ENCODE measurements at places on chromosomes 7 and 10.

DNA sequence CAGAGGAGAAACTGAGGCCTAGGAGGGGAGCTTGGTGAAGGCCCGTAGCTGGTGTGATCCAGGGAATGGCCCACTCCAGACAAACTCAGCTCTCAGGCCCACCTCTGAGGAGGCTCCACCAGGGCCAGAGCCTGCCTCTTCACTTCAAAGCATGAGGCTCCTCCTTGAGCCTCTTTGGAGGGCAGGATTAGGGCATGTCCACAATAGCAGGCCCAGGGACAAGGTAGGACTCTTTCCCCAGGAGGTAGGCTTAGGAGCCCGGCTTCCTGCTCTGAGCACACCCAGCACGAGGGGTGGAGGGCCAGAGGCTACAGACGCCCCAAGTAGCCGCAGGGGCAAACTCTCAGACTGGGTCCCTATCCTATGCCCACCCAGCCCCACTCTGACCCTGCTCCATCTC lies 164.6 kb upstream of the ZMIZ1 start:
- DNase-seq: no peak

GRCh38 chr7:29131678-29132077 lies 14.7 kb downstream of the CPVL start:
- no peak for DNase-seq

- no peak for DNase-seq
Observed at GRCh38 chr10:131496351-131497052, 185.0 kb upstream of the TCERG1L start.

DNA sequence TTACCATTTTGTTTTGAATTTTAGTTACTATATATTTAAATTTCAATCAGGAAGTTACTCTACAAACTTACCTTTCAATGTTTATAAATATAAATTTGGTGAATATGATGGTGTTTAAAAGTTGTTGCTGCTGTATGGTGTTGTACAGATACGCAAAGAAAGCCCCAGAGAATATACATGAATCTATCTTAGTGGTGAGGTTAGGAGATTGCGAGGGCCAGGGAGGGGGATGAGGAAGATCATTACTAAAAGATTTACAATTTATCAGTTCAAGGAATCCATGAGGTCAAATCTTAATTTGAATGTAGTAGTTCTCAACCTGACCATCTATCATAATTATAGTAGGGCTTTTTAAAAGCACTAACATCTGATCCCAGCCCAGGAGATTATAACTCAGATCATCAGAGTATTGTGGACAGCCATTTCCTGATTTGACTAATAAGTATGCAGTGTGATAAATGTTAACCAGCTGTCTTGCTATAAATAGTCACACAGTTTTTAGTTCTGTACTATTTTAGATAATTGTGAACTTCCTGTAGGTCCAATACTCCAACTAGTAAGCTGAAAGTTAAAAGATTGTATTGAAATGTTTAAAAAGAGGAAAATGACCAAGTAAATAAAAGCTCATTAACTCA lies 23.6 kb downstream of the FAM3C start:
- no peak for DNase-seq

GRCh38 chr10:69232252-69232651 lies 12.1 kb downstream of the HKDC1 start:
- no peak for DNase-seq

DNA sequence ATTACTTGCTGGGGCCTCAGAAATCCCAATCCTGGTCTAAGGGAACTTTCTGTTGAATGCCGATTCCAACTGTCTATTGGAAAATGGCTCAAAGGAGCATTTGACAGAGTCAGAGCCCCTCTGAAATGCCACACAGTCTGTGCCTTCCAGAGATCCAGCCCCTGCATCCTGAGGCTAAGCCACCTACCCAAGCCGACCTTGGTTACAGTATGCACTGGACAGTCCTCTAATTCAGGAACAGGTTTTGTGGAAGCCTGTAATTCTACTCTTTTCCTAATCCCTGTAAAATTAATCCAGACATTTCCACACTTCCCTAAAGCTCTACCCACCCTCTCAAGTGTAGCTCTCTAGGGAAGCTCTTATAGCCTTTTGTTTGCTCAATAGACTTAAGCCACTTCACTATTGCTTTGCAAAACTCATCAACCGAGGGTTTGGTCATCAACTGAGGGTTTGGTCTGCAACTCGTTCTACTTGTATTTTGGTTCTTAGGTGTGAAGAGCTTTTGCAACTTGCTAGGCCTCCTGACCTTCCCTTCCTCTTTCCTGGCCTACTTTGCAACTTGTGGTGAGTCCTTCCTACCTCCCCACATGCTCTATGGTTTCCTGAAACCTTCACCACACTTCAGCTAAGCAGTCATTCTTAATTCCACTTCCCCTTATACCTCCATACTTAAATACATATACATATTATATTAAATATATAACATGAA lies 364.8 kb downstream of the SFMBT2 start:
- no peak for DNase-seq

- no peak for DNase-seq
Observed at GRCh38 chr7:20399521-20399920, 68.8 kb downstream of the ITGB8 start.

GRCh38 chr7:22588351-22588750 lies 88.4 kb upstream of the STEAP1B start:
- no peak for DNase-seq

DNA sequence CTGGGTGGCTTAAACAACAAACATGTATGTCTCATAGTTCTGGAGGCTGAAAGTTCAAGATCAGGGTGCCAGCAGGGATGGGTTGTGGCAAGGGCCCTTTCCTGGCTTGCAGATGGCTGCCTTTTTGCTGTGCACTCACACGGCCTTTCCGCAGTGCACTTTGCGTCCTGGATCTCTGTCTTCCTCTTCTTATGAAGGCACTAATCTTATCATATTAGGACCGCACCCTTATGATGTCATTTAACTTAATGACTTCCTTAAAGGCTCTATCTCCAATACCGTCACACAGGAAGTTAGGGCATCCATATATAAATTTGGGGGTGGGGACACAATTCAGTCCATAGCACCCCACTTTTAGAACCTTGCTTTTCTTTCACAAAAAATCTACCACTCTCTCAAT lies 255.2 kb downstream of the SNX13 start:
- no peak for DNase-seq

DNA sequence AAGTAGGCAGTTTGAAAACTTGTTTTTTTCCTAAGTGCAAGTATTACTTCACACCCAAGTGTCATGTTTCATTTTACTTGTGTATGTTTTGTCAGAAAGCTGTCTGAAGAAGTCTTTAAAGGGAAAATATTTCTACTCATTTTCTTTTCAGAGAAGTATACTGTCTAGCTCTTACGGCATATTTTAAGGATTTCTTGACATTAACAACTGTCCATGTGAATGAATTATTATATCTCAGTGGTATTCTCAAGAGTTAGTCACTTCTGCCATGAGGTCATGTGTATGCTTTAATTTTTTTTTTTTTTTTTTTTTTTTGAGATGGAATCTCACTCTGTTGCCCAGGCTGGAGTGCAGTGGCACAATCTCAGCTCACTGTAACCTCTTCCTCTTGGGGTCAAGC lies 229.5 kb downstream of the BICC1 start:
- DNase-seq: no peak

DNA sequence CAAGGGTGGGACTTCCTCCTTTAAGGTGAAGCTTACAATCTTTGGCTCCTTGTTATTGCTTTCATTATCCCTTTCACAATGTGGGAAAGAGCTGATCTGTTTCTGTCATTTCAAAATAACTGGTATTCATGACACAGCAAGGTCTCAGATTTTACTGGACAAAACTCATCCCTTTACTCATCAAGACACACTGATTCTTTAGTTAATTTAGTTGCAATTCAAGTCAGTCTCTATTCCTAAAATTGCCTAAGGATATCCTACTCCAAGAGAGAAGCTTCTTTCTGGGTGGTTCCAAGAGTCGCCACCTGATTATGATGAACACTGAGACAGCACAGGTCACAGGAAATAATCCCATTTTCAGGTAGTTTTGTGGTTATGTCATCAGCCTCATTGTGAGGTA lies 5.8 kb upstream of the PNLIPRP3 start:
- DNase-seq: no peak

- no peak for DNase-seq
Observed at GRCh38 chr7:76011442-76011861, 17.1 kb upstream of the TMEM120A start.

DNA sequence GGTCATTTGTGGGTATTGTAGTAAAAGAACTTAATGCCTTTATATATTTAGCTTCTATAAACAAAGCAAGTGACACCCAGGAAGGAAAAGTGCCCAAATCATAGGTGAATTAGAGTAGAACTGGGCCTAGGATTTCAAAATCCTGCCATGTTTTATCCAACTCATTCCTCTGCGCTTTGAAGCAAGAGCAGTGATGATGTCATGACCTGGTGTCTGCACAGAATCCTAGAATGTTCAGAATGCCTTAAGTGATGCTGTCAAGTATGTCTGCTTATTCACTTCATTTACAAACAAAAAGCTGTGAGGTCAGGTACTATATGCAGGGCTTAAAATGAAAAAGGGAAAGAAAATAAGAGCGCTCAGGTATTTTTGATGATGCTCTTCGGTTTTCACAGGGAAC lies 737.2 kb upstream of the ANKRD30A start:
- no peak for DNase-seq

DNA sequence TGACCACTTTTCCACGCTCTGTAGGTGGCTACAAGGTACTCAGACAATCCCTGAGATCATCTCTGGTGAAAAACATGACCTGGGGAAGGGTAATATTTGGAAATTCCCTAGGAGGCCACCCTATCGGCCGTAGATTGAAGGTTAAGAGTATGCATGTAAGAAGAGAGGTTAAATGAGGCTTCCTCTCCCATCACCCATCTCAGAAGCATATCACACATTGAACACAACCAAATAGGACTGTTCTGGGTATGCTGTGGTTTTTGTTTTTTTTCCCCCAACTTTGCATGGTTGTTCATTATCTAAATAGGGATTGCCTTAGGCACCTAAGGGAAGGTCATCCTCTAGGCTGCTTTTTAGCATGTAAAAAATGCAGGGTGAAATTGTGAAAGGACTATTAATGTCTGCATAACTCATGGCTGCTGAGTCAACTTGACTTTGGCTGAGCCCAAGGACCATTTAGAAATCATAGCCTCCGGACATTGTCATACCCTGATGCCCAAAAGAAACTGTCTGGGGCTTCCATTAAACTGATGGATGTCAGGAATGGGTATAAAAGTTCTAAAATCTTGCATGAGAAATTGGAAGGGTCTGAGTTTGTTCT lies 24.7 kb upstream of the ST8SIA6 start:
- no peak for DNase-seq

GRCh38 chr10:58747687-58748086 lies 235.0 kb downstream of the BICC1 start:
- no peak for DNase-seq

GRCh38 chr10:131000244-131000643 lies 311.3 kb downstream of the TCERG1L start:
- no peak for DNase-seq

- no peak for DNase-seq
Observed at GRCh38 chr10:125448596-125448995, 234.4 kb downstream of the TEX36 start.

GRCh38 chr7:7764520-7765396 lies 46.4 kb upstream of the RPA3 start:
- DNase-seq: no peak

DNA sequence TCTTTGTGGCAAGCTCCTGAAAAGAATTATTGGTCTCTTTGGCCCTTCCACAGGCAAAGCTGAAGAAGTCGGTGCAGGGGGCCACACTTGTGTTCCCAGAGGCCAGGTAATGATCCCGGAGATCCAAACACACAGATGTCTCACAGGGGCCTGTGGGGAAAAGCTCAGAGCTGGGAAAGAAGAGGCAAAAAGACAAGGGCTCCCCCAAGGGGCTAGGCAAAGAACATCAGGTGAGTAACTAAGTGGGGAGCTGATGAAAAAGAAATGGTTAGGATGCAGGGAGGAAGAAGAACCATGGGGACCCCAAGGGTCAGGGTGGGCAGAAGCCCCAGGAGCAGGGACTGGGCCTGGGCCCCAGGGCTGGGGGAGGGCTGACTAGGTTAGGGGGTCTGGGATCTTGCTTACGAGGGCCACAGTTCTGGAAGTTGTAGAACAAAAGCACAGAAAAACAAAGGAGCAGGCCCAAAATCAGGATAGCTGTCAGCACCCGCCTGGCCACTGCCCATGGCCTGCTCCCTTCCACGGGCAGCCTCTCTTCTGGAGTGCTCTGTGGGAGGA lies 1.1 kb downstream of the KEL start:
- no peak for DNase-seq

- no peak for DNase-seq
Observed at GRCh38 chr7:139940866-139941265, 111.8 kb downstream of the TBXAS1 start.

DNA sequence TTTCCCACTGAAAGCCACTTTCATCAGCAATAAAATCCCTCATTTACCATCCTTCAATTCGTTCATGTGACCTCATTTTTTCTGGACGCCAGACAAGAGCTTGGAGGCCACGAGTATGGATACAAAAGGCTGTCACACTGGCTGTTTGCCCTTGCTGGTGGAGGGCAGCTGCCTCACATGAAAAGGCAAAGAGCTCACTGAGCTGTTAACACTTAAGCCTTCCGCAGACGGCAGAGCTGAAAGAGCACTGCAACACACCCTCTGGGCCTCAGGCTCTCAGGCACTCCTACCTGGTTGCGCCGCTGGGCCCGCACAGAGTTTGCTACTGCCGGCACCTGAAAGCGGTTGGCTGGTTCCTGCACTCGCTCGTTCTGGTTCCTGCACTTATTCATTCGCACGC lies 193.5 kb downstream of the CFTR start:
- no peak for DNase-seq

DNA sequence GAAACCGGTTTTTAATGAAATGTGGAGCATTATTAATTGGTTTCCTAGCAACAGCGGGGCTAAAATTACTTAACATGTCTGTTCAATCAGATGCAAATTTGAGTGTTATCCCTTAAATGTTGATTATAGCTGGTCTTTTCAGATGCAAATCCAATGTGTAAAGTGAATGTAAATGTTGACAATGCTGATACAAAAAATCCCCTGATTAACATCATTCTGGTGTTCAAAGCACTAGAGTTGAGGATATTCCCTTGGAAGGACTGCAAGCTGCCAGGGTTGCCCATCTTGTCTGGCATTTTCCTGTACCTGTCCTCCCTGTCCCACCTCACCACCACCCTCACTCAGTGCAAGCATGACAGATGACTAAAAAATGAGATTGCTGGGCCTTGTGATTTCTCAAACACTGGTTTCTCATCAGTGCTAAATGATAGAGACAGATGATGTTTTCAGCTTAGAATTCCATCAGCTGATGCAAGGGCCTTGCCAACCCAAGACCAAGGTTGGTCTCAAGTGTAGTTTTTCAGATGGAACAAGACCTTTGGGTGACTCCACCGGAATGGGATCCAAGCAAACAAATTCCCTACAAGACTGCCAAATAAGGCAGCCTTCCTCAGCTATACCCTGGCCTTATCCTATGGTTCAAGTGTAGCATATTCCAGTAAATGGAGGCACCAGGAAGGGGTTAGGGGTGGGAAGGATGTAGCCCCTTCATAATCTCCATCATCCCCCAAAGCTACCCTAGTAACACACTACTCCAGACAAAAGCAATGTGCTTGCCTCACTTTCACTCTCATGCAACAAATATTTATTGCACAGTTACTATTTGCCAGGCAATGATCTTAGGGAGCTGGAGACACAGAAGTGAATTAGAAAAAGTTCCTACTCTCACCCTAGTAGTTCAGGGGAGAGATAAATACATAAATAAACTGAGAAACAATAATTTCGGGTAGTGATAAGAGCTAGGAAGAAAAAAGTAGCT lies 54.9 kb downstream of the JAZF1 start:
- DNase-seq: no peak
